ENCODE measurements at places on chromosomes 6 and 20.

DNA sequence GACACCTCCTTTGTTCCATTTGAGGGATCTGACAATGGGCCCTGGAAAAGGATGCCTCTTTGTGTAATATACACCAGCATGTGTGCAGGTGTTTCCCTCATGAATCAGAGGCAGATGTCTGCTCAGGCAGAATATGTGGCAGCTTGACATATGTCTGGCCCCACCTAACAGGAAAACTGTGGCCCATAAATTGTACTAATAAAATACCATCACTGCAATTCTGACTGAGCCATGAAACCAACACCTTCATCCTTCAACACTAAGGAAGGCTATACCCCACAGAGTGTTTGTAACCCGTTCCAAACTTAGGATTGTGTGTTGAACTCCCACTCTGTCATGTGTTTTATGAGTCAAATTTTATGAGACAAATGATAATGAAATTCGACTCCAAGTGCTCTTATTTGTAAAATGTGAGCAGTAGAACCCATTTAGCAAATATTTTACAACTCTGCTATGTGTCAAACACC lies 22.7 kb downstream of the LAMA4 start:
- H3K27me3 ChIP-seq: peaks cover 28% of the 10 kb centered on the region
- H3K36me3 ChIP-seq: no peaks in the 10 kb centered on the region
- H3K4me3 ChIP-seq: no peak overlapping the region
- DNase-seq: no peak

DNA sequence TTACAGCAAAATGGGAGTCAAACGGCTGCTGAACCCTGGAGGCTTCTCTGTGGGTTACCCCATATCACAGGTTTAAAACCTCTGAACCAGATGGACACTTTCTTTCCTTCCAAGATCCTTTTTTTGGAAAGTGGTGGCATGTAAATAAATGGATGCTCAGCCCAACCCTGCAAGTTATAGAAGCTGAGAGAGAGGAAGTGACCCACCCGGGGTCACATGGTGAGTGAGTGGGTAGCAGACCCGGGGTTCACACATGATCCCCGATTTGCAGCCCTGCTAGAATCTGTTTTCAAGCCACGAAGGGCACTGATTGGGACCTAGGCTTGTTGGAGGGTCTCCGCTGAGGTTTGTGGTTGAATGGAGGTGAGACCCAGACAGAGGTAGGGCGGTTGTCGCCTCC lies 32.0 kb downstream of the SIRPA start:
- no peak for DNase-seq
- H3K27ac ChIP-seq: no peak overlapping the region
- H3K27me3 ChIP-seq: peaks cover 20% of the 10 kb centered on the region
- H3K4me1 ChIP-seq: no peaks in the 10 kb centered on the region
- H3K4me3 ChIP-seq: no peak overlapping the region

- H3K4me3 ChIP-seq: no peak overlapping the region
- DNase-seq: no peak
- no peak overlapping the region for H3K27ac ChIP-seq
- no peaks in the 10 kb centered on the region for H3K27me3 ChIP-seq
Observed at GRCh38 chr20:43178080-43178479, 11.6 kb downstream of the PTPRT start.

DNA sequence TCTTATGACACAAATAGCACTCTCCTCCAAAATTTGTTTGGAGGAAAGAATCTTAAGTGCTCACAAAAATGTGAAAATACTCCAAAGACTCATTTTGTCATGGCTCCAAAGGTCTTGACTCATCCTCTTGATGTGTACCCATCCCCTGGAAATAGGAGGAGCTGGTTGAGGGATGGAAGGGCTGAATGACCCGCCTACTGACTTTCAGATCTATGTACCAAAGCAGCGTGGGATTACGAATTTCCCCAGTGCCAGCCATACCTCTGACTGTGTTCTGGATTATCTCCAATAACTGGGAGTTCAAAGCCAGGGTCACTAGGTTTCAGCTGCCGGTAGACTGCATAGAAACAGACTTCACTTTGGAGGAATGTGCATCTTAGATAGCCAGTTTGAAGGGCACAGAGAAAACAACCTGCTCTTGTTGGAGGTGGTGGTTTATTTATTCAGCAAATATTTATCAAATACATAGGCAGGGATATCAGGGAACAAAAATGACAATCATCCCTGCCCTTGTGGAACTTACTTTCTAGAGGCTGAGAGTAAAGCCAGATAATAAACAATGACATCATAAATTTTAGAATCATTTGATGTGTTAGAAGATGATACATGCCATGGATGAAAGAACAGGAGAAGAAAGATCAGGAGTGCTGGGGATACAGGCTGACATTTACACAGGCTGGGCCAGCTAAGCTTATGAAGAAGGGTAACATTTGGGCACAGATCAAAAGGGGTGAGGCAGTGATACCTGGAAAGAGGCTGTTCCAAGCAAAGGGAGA lies 246.6 kb downstream of the TBXT start:
- no peaks in the 10 kb centered on the region for H3K36me3 ChIP-seq
- no peak for DNase-seq
- H3K4me1 ChIP-seq: no peaks in the 10 kb centered on the region
- peaks cover 11% of the 10 kb centered on the region for H3K27me3 ChIP-seq

DNA sequence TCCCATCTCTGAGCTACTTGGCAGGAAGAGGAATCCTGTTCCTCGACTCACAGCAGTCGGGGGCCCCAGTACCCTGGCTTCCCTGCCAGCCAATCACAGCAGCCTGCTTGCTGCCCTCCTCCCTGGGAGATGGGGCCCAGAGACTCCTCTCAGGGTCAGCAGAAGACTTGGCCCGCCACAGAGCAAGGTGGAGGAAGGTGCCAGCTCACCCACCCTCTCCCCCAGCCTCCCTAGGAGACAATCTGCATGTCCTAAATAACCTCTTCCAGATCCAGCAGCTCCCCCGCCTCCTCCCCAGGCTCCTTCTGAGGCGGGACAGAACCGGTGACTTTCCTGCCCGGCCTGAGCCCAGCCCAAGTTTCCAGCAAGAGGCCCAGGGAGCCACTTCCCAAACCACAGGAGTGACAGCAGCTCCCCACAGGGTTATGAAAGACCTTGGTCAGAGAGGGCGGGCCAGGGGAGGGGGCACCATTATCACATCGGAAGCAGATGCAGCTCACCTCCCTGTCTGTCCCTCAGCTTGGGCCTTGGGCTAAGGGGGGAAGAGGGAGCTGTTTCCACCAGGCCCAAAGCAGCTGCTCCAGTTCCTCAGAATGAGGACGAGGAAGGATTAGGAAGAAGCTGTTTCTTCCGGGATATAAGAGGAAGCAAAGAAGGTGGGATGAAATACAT lies 2.3 kb downstream of the CCND3 start:
- H3K36me3 ChIP-seq: peaks cover 59% of the 10 kb centered on the region
- peak overlapping the region; percentile 100 for H3K4me3 ChIP-seq
- peak; percentile 51 for DNase-seq
- H3K4me1 ChIP-seq: peaks cover 60% of the 10 kb centered on the region
- no peaks in the 10 kb centered on the region for H3K27me3 ChIP-seq
- peak overlapping the region; percentile 92 for H3K27ac ChIP-seq

Measured in activated naive CD8-positive, alpha-beta T cell treated with anti-CD3 and anti-CD28 coated beads for 36 hours (primary cell).